ENCODE measurements at places on chromosomes 5 and 9.

DNA sequence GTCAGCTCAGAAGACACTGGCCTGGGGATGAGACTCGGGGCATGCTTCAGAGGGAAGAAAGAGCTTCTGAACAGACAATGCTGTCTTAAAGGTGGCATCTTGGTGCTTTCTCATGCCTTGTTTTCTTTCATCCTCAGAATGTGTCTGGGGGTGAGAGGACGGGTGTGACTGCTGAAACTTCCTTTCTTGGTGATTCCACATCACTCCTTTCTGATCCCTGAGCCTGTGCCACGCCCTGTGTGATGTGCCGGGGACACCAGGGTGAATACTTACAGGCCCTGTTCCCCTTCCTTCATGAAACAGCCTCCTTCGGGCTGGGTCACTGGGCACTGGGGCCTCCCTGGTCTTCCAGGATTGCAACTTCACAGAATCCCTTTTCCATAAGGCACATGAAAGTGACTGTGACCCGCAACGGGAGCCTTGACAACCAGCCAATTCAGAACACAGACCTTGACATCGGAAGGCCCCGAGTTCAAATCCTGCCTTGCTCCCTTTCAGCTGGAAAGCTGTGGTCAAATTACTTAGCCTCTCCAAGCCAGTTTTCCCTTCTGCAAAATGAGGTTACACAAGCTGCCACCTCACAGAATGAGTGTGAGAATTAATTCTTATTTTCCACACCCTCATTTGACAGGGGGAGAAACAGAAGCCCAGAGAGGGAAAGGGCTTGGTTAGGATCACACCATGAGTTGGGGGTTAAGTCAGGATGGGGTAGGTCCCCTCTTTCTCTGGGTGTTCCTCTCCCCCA lies 44.1 kb upstream of the IL17B start:
- no peak for DNase-seq

DNA sequence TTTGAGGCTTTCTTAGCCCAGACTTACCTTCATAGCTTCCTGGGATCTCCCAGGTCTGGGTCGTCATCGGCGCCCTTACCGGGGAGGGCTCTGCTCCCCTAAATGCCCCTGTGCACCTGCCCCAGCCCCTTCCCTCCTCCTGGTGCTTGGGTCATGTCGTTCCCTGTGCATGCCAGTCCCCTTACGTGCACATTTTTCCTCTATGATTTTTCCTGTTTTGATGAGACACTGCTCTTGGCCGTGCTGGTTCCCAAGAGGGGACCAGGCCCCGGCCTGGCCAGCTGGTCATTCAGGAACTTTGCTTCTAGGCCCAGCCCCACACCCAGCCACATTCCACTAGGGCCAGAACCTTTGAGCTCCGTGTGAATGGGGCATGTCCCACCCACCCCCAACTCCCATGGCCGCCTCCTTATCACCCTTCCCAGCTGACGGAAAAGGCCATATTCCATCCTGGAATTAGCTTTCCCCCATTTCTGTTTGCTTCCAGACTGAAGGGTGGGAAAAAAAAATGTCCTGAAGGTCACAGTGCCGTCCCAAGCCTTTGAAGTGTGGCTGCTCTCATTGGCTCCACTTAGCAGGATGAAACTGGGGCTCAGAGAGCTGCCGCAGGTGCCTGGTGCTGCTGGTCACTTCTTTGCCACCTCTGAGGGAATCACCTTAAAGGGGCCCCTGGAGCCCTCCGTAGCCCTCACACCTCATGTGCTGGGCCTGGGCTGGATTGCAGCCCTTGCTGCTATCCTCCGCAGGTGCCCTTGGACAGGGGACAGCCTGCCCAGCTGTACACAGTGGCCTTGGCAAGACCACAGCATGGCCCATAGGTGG lies 25.1 kb downstream of the ERGIC1 start:
- DNase-seq, result no peak

DNA sequence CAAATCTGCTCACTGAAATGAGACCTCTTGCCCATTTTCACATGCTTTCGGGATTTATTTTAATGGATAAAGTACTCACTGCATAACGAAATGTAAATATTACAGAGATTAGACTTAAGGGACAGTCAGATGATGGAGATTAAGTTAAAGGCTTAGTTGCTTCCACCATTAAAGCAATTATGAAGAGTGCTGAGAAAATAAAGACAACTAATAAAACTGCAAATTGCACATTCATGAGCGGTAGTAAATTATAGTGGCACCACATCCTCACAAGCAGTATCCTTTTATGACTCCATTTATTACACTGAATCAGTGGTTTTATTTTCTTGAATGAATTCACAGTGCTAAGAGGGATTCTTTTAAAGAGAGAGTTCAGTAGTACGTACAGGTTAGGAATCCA lies 76.2 kb upstream of the TMED7 start:
- DNase-seq, result peak; percentile 12

DNA sequence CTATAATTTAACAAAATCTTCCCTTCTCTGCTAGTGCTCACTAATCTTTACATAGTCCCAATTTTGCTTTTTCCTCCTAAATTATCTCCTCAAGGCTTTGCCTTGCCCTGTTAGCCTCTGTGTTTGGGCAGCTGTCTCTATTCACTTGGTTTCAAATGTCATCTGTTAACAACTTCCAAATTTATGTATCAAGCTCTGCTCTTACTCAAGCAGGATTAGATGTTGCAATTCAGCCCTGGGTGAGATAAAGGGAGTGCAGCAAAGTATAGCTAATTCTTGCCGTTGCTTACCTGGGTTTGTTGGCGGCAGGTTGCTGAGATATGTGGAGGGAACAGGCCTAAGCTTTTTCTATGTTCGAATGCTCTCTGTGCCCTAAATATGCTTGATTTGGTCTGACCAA lies 483.8 kb downstream of the DMAC1 start:
- no peak for DNase-seq

- no peak for DNase-seq
These were observed 3.4 kb upstream of the ZDHHC11 start for GRCh38 chr5:854217-854616.

DNA sequence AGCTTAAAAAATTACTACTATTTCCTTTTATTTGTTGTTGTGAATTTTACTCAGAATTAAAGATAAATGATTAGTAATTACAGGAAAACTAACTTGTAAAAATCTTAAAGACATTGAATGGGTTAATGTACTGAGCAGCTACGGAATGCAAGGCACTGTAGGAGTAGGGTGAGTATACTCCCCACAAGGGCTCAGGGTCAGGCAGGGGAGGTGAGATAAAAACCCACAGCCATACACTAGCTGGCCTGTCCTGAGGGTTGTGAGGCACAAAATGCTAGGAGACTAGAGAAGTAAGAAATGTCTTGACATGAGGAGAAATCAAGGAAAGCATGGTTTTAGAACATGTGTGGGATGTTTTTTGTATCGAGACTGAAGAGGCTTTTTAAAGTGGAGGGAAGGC lies 13.4 kb downstream of the ZBED3 start:
- DNase-seq, result no peak

DNA sequence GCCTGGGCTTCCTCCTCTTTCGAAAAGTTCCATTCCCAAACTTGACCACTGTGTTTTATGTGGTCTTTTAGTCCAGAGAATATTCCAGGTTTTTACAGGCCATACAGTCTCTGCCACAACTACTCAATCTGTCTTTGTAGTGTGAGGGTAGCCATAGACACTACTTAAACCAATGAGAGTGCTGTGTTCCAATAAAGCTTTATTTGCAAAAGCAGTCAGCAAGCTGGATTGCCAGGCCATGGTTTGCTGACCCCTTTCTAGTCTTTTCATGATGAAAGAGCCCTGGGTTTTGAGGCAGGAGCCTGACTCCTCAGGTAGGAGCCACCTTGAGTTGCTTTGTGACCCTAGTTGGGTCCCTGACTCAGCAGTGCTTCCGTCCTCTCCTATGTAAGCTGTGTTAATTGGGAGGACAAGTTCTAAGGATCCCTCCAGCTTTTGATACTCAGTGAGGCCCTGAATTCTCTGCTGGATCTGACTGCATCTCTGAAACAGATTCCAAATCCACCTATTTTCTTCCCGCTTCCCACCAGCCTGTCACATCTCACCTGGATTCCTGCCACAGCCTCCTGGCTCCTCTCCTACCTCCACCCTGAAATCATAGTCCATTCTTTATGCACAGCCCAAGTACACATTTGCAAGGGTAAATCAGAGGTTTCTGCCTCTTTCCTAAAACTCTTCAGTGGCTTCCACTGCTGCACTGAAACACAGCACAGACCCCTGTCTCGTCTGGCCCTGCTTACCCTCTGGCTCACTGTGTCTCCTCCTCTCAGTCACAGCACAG lies 13.5 kb downstream of the GALNT10 start:
- no peak for DNase-seq

GRCh38 chr9:126584611-126585010 lies 29.1 kb upstream of the LMX1B start:
- no peak for DNase-seq

- DNase-seq, result no peak
These were observed 342.0 kb downstream of the NDUFS4 start for GRCh38 chr5:53902296-53902907.

DNA sequence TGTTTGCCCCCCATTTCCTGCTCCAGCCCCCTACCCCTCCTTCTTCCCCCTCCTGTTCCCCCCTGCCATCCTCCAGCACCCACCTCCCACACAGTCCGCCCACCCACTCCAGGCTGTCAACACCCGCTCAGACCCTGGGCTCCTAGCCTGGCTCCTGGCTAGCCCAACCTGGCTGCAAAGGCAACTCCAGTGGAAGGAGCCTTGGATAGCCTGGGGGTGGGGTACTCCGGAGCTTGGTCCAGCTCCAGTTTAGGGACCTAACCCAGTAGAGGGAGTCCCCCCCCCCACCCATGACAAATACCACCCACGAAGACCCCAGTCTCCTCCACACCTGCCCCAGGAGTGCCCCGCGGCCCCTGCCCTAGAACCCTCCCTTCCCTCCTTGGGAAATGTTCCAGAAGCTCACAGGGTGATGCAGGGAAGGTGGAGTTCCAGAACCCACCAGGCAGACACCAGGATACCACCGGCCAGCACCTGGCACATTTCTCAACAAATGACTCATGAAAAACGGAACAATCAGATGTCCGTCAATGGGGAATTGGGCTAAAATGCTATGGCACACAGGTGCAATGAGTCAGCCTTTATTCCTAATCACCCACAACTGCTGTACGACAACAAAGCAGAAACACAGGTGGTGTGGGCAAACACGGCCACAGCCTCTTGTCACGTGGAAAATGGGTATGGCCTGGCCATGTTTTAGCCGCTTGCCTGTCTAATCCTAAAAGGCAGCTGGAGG lies 901 bp upstream of the SLC12A7 start:
- DNase-seq, result no peak

GRCh38 chr5:9831823-9832222 lies 201.7 kb upstream of the TAS2R1 start:
- DNase-seq, result no peak

- DNase-seq, result no peak
These were observed 164.0 kb downstream of the GHR start for GRCh38 chr5:42587096-42587723.

GRCh38 chr9:127090341-127090985 lies 32.0 kb downstream of the ANGPTL2 start:
- DNase-seq, result no peak

DNA sequence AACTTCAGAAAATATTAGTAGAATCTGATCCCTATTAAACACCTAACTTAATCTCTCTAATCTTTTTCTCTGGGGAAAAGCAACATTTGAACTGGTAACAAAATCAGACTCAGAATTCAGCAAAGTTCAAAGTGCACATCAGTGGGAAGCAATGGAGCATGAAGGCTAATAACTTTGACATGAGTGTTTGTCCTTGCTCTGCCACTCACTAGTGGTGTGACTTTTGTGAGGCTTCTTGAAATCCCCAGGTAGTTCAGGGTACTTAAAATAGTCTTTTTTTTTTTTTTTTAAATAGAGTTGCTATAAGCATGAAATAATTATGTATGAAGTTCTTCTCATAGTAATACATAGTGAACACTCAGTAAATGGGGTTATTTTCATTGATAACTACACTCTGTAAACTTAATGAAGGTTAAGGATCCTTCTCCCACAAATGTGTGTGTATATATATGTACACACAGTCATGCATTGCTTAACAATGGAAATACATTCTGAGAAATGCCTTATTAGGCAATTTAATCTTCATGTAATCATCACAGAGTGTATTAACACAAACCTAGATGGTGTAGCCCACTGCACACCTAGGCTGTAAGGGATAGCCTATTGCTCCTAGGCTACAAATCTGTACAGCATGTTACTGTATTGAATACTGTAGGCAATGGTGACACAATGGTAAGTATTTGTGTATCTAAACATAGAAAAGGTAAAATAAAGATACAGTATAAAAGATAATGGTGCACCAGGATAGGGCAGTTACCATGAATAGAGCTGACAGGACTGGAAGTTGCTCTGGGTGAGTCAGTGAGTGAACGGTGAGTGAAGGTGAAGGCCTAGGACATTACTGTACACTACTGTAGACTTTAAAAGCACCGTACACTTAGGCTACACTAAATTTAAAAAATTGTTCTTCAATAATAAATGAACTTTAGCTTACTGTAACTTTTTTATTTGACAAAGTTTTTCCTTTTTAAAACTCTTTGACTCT lies 73.3 kb upstream of the HMHB1 start:
- no peak for DNase-seq

- DNase-seq, result no peak
These were observed 33.8 kb upstream of the IL17B start for GRCh38 chr5:149412783-149413476.

DNA sequence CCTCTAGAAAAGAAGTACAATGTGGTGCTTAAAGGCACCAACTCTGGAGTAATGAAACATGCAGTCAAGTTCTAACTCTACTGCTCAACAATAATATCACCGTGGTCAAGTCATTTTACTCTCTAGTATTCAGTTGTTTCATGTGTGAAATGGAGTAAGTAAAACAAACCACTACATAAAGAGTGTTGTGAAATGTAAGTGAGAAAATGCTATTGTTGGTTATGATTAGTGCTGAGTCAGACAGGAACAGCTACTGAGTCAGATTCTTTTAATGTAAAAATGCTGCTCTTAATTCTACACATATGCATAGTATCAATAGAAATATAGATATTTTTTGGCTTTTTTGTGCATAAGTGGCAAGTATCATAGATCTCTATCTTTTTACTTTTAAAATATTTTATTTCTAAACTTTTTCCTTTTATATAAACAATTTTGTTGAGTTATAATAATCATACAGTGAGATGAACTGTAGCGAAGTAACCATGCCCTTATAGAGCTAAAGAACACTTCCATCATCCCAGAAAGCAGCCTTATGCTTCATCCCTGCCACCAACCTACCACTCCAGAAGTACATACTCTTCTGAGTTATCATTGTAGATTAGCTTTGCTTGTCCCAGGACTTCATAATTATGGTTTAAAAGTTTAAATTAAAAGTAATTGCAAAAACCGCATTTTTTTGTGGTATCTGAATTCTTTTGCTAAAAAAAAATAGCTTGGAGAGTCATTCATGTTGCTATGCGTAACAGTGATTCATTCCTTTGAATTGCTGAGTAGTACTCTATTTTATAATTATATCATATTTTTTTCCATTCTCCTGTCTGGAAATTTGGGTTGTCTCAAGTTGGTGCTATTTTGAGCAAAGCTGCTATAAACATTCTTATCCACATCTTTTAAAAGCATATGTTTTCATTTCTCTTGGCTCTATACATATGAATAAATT lies 548.2 kb upstream of the CLINT1 start:
- no peak for DNase-seq

DNA sequence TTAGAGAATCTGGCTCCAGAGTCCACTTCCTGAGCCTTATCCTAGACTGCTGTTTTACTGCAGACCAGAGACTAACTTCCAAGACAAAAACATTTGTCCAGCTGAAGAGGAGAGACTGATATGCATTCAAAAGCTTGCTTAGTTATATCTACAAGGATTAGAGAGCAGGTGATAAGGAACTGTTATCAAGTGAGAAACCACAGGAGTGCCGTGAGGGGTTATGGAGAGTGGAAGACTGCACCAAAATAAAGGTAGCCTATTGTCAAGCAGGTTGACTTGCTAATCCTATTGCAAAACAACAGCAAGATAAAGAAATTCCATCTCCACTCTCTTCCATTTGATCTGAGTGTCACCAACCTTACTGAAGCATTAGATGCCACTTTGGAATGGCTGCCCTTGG lies 139.1 kb downstream of the SCAMP1 start:
- no peak for DNase-seq

All from NCI-H1105 (cell line).